ENCODE measurements at places on chromosomes 3 and 15.

GRCh38 chr3:36707623-36708409, 56.5 kb downstream of the DCLK3 start:
- DNase-seq, result no peak

GRCh38 chr15:77581896-77582569, 50.7 kb downstream of the LINGO1 start:
- DNase-seq, result no peak

- no peak for DNase-seq
Observed at GRCh38 chr15:38421069-38421690, 32.7 kb upstream of the FAM98B start.

DNA sequence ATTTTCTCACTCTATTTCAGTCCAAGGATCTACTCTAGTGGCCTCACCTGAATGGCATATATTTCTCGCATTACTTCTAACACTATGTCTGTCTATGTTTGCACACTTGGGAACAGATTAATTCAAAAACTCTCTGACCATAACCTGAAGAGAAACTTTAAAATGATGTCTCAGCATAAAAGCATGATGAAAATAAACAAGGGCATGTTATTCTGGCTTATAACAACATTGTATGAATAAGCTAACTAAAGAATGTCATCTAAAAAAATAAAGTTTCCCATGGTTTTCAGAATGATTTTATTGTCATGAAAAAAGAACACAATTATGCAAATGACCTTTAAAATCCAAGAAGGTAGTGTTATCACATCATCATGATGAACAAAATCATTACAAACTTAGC, 85.5 kb upstream of the ROBO2 start:
- DNase-seq, result no peak

GRCh38 chr3:194198938-194199337, 63.0 kb downstream of the HES1 start:
- DNase-seq, result no peak

- DNase-seq, result peak; percentile 62
Observed at GRCh38 chr3:53624061-53624857, 129.8 kb downstream of the CACNA1D start.

DNA sequence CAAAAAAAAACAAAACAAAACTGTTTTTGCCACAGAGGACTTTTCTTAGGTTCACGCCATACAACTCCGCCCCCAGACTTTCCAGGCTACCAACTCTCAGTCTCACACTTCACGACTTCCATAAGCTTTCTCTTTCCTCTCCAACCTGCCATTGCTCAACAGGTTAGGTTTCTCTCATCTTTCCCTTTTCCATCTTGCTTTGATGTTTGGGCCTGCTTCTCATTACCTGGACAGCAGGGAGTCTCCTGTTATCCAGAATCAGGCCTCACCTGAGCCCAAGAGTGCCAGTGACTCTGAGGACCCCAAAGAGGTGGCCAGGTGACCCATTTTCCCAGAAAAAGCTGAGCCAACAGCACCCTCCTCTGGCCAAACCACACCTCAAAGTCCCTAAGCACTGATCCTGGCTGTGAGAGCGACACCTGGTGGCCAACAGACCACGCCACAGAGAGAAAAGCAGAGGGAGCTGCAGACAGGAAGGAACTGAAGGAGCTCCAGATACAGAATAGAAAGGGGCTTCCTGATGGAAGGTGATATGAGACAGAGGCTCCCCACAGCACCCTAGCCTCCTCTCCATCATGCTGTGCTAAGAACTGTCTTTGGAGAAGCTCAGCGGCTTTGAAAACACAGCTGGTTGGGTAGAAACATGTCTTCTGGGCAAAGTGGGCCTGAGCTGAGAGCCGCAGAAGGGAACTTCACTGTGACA, 4.0 kb downstream of the CCDC51 start:
- peak; percentile 60 for DNase-seq

Measured in NCI-H1092 (cell line).